ENCODE measurements at places on chromosomes 7 and 10. TPM values are rescaled to one million over a fixed set of nuclear protein-coding genes. Genes with fewer than 3 reads are reported as not detected.

- no peak for DNase-seq
Observed at GRCh38 chr7:23894892-23895569, 185.0 kb downstream of the STK31 start.

The GPR37 gene
- total RNA-seq, result 0.42 TPM

DNA sequence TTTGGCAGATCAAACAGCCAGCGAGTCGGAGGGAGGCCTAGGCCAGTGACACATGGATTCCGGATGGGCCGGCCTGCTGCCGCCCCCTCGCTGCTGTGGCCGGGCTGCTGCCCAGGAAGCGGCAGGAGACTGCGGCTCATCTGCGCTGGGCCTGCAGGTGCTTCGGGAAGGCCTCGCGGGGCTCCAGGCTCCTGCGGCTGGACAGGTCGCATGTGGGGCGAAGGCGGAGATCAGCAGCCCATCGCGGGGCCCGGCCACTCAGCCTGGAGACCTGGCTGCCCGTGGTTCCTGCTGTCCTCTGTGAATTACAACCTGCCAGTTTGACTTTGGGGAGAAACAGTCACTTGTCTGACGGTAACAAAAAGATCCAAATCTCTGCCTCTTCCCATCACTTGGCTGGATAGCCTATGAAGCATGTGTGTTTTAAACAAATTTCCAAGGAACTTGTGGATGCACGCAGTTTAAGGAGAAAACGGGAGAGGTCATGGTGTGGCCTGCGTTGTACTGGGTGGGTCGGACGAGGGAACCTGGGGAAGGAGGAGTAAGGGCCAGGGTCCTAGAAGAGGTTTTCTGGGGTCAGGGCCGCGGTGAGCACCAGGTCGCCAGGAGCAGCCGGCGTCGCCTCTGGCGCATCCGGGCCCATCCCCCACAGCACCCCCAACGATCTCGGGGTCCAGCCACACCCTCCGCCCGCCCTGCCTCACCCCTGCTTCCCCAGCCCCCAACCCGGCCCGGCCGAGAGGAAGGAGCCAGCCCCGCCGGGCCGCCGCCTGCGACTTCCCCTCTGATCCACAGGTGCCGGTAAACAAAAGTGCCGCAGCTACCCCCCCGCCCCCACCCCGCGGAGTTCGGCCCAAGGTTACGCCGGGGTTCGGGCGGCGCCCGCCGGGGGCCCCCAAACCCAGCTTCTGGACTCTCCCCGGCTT is 1.6 kb downstream of the SPOCK2 start:
- DNase-seq, result no peak

GRCh38 chr7:104536956-104537355 is 208.6 kb downstream of the LHFPL3 start:
- DNase-seq, result no peak

DNA sequence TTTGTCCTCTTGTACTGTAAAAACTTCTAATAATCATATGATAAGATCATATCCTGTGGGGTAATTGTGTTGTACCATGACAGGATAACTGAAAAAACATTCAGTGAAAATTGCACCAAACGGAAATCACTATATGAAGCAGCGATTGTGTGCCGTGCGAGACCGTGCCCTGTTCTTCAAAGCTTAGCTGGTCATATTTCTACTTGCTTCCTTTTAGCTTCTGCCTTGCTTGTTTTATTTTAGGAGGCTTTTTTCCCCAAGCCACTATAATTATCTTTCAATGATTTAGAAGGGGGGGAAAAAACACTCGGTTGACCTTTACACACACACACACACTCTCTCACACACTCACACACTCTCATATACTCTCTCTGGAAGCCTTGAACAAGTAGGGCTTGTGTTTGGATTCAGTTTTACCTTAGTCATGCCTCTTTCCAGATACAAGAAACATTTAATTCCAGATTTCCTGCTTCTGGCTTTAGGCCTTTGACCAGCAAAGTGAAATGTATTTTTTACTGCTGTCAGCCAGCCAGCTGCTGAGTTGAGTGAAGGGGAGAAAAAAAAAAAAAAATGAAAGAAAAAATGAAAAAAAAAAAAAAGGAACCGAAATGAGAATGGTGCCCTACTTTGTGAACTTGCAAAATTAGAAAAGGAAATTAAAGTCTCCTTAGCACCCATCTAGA is 181.4 kb downstream of the ARID5B start:
- DNase-seq, result peak; percentile 80

The ENTPD7 gene
- total RNA-seq, result 10.1 TPM

DNA sequence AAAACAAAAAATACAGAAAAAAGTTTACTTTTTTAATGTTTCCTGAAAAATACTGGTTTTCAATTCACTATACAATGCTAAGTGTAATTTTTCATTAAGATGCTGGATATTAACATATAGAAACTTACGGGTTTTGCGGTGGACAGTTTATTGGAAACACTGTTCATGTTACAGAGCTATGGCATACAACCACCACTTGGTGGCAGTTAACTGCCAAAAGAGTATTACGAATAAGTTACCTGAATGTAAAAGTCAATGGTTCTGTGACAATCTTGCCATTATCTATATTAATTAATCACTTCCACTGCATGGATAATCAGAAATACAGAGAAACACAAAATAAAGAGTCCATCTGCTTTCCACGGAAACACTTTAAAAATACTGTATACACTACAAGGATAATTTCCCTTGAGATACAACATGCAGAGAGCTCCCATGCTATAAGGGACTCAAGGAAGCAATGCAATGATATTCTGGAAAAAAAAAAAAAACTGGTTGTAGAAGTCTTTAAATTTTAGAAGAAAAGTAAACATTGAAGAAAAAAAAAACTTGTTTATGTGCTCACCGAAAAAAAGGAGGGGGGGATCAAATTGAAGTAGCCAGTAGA is 97.0 kb downstream of the TPK1 start:
- peak; percentile 41 for DNase-seq

The STEAP1 gene
- 188 TPM for total RNA-seq

DNA sequence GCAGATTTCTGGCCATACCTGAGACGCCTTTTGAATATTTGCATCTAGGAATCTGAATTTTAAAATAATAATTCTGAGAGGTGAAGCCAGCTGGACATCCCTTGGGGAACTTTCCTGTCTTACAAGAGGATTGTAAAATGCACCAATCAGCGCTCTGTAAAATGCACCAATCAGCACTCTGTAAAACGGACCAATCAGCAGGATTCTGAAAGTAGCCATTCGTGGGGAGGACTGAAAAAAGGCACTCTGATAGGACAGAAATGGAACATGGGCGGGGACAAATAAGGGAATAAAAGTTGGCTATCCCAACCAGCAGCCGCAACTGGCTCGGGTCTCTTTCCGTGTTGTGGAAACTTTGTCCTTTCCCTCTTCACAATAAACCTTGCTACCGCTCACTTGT is 9.9 kb downstream of the PPIF start:
- DNase-seq, result no peak

GRCh38 chr7:521221-522070 is 1.8 kb upstream of the PDGFA start:
- DNase-seq, result peak; percentile 55

- no peak for DNase-seq
Observed at GRCh38 chr10:70296406-70296899, 12.6 kb upstream of the NPFFR1 start.

GRCh38 chr7:2263176-2263575 is 21.1 kb downstream of the NUDT1 start:
- no peak for DNase-seq

- DNase-seq, result no peak
Observed at GRCh38 chr10:97412891-97413304, 11.8 kb upstream of the RRP12 start.

DNA sequence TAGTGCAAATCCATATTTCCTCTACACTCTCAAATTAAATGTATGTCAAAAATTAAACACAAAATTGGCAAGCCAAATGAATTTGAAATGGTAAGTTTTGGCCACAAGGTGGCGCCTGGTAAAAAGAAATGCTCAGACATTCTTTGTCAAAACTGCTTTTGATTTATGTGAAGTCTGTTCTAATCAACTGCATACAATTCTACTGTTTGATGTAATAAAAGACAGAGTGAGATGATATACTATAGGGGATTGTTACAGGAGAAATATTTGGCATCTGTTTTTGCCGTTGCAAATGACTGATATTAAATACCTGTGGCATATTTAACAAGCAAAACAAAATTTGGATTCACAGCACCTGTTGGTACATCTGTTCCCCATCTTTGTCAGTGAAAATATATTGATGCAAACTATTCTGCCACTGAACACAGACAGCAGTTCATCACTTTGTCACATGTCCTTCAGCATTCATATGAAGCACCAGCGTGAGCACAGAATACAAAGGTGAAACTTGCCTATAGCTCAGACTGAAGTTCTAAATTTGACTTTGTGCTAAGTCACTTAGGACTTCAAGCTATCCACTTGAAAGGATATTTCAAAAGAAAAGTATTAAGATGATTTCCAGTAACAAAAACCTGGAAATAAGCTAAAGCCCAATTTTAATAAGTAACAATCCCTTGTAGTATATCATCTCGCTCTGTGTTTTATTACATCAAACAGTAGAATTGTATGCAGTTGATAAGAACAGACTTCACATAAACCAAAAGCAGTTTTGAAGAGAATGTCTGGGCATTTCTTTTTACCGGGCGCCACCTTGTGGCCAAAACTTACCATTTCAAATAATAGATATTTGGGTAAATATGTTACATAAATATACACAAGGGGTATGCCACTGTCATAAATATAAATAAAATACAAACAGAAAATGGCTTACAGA is 10.2 kb upstream of the CH25H start:
- DNase-seq, result peak; percentile 80

The RNF32 gene
- 0.59 TPM for total RNA-seq

GRCh38 chr7:134440476-134440875 is 18.4 kb downstream of the AKR1B1 start:
- no peak for DNase-seq

GRCh38 chr10:69335063-69335587 is 56.8 kb downstream of the HK1 start:
- DNase-seq, result no peak

The OPALIN gene
- not detected for total RNA-seq

The FAM25C gene
- not detected for total RNA-seq

DNA sequence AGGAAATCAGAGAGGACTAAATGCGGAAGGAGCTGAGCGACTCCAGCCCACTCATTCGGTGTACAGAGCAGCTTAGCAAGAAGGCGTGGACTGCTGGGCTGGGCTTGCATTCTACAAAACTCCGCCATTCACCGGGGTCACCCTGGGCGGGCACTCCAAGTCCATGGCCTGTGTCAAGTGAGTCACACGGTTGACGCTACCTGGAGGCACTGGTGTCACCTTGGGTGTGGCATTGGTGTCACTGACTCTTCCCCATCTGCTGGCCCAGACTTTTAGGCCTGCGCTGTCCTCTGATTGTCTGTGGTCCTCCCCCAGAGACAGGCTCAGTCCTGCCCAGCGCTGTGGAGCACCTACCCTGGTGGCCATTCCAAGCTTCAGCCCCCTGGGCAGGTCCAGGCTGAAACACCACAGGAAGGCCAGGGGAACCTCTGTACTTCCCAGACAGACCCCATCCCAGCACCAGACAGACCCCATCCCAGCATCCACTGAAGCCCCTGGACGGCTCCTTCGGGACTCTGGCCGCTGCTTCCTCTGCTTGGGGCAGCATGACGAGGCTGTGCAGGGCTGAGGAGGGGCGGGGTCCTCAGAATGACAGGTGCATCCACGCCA is 30.6 kb upstream of the CNPY1 start:
- DNase-seq, result no peak

GRCh38 chr7:4801839-4802231 is 26.4 kb downstream of the AP5Z1 start:
- DNase-seq, result no peak

The CPVL gene
- total RNA-seq, result 72.3 TPM

The SLC39A12 gene
- not detected for total RNA-seq

The NYAP1 gene
- total RNA-seq, result 3.2 TPM

DNA sequence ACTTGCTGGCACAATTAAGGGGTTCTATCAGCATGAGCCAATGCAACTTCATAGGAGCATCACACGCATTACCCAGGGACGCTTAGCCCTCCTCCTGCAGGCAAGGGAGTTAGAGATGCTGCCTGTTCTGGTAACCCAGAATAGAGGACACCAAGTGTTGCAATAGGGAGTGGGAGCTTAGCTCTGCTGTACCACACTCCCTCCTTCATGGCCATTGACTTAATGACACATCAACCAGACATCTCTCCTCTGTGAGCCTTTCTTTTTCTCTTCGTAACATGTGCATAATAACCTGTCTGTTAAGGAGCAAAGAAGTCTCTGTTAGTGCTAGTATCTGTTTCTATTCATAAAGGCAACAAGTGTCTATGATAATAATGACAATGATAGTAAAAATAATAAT is 282.4 kb downstream of the SORCS3 start:
- no peak for DNase-seq

The ADARB2 gene
- total RNA-seq, result 0.17 TPM

DNA sequence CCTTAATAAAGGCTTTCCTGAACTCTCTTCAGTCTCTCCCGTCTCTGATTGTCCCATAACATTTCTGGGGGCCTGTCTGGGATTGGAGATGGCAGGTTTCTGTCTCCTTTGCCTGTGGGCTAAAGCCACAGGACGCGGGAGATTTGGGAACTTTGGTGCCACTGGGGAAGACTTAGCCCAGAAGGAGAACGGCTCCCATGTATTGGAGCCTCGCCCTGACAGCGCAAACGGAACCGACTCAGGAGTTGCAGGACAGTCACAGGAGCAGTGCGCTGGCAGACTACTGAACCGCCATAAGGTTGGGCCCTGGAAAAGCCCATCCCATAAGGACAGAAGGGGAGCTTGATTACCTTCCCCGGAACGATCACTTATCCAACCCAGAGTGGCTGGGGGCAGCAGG is 7.1 kb upstream of the ZNF33B start:
- no peak for DNase-seq

DNA sequence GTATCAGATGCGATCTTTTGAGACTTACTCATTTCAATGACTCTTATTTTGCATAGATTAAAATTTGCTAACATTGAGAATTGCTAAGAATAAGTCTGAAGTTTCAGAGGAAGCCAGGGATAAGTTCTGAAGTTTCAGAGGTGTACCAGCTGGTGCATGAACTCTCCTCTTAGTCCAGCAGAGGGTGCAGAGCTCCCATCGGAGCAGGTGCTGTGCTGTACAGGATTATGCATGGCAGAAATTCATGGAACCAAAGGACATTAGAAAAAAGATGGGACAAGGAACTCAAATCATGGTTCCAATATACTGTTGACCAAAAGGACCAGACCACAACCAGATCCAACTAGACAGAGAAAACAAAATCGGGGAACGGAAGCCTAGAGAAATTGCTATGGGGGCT is 41.9 kb downstream of the MGAM2 start:
- DNase-seq, result no peak

- DNase-seq, result no peak
Observed at GRCh38 chr7:5533821-5534367, 110.3 kb upstream of the TNRC18 start.

- no peak for DNase-seq
Observed at GRCh38 chr7:122354656-122355055, 50.1 kb upstream of the FEZF1 start.

- DNase-seq, result no peak
Observed at GRCh38 chr7:46835556-46835955, 746.4 kb downstream of the TNS3 start.

- DNase-seq, result no peak
Observed at GRCh38 chr10:72000073-72001032, 36.2 kb downstream of the CHST3 start.

GRCh38 chr10:125693524-125693847 is 10.5 kb upstream of the TEX36 start:
- DNase-seq, result no peak
